Epithelial cell of esophagus (primary cell): ENCODE measurements at places on chromosomes 16 and 17.

GRCh38 chr17:17364338-17364667 lies 61.1 kb downstream of the NT5M start:
- no peak for DNase-seq

- no peak for DNase-seq
Measured at GRCh38 chr16:35636480-35637230, 2177.2 kb downstream of the TP53TG3F start.

DNA sequence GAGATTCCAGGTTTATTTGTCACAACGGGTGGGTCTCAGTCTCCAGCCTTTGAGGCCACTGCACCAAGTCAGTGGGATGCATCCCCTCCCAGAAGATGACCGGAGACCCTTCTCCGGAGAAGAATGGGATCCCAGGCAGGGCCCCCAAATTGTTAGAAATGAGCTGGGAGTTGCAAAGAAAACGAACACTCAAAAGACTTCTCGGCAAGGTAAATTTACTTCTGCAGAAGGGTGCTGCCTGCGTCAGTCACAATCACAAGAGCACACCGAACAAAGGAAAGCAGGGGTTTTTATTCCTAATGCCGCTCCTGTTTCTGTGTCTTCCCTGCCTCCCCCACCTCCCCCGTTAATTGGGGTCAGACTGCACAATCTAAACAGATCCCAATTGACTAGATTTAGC lies 61.4 kb downstream of the ATF7IP2 start:
- no peak for DNase-seq

DNA sequence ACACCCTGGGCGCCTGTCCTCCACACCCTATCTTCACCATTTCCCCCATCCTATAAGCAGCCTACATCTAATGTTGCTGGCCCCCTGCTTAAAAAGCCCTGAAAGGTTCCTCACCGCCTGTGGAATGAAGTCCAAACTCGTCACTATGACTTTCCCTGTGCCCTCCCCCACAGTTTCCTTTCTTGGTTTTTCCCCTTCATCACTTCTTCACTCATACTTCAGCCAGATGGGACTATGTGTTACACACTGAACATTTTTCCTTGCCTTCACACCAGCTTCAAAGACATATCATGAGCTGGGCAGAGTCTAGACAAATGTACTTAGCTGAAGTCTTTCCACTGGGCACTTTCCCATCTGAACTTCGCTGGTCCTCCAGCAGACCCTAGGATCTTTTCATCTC lies 1.5 kb upstream of the MARCHF10 start:
- DNase-seq = no peak

DNA sequence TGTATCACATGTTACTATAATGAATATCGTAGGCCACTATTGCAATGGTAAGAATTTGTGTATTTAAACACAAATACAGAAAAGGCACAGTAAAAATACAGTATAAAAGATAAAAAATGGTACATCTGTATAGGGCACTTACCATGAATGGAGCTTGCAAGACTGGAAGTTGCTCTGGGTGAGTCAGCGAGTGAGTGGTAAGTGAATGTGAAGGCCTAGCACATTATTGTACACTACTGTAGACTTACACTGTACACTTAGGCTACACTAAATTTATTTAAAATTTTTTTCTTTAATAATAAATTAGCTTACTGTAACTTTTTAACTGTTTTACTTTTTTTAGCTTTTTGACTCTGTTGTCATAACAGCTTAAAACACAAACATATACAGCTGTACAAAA lies 42.5 kb downstream of the AKAP10 start:
- DNase-seq = peak; percentile 59

- no peak for DNase-seq
Measured at GRCh38 chr17:83203472-83204221, 124.2 kb downstream of the METRNL start.

GRCh38 chr17:68698746-68699145 lies 97.6 kb upstream of the FAM20A start:
- DNase-seq = no peak
